ENCODE measurements at places on chromosomes 5 and 9. TPM values are rescaled to one million over a fixed set of nuclear protein-coding genes. Genes with fewer than 3 reads are reported as not detected.

HRH2 gene
- not detected for total RNA-seq

GDNF gene
- total RNA-seq = not detected

SELENOP gene
- total RNA-seq = 153 TPM

RBM22 gene
- total RNA-seq = 55.3 TPM

DNM1 gene
- total RNA-seq = 3.9 TPM

TMEFF1 gene
- total RNA-seq = 4.2 TPM

C5orf15 gene
- total RNA-seq = 41.4 TPM
